ENCODE measurements at places on chromosomes 6 and 20.

GRCh38 chr6:45741437-45742171, 274.1 kb downstream of the CLIC5 start:
- no peak for DNase-seq

GRCh38 chr6:44531442-44532015, 144.0 kb downstream of the CDC5L start:
- DNase-seq: no peak

GRCh38 chr6:15937602-15938001, 191.3 kb upstream of the MYLIP start:
- DNase-seq: no peak

DNA sequence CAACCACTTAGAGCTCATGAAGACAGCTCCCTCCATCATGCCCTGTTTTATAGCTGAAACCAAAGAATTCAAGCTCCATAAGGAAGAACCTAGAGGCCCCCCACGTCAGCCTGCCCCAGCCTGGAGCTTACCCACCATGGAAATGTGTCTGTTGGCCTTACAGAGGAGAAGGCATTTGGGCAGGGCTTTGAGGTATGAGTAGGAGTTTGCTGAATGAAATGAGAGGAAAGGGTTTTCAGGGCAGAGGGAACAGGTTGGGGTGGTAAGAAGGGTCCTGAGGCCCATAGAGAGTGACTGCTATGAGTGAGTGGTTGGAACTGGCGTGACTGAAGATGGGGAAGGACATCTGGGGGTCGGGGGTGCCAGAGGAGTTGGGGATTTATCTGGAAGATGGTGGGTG, 12.7 kb upstream of the GATA5 start:
- DNase-seq: no peak

DNA sequence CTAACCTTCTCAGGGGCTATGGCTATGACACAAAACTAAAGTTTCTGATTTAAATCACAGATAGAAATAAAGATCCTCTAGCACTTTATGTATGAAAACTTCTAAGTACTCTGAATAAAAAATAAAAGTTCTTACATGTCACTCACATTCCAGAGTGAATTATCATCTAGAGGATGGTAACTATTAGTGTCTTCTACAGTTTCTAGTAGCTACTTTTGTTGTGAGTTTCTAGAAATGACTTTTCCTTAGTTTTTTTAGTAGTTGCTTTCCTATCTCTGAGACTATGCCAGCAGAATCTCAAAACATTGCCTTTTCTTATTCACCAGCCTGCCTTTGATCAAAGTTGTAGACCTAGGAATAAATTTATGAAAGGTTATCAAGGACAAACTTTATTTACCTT, 10.1 kb downstream of the ZNF318 start:
- DNase-seq: no peak

DNA sequence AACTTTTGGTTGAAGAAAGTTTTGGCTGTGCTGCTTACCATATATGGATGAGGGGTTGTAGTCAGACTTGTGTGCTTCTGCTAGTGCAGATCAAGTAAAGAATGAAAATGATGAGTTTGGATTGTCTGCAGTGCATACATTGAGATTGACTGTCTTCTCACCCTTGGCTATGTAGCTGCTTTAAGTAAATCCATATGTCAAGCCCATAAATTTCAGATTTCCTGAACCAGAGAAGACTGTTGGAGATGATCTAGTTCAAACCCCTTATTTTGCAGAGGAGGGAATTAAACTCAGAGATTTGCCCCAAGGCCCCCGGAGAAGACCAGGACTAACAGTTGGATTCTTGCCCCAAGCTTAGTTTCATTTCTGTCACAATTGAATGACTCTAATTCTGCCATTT, 67.2 kb downstream of the PKIB start:
- DNase-seq: no peak

DNA sequence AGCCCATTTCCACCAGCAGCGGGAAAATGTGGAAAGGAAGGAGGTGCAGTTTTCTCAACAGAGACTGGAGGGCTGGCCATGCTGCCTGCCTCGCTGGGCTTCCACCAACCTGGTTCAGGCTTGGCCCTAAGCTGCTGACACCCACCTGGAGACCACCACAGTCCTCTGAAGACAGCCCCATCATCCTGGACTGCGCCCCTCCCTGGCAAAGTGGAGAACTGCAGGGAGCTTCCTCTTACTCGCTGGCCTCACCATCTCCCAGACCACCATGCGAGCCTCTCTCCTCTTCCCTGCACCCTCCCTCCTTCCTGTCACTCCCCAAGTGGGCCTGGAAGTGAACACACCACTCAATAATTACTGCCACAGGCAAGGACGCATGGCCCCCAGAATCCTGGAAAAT, 71.5 kb downstream of the PSMG4 start:
- no peak for DNase-seq

- no peak for DNase-seq
Observed at GRCh38 chr6:36847152-36847551, 7.9 kb upstream of the CPNE5 start.

GRCh38 chr20:63082939-63083735, 76.4 kb upstream of the BHLHE23 start:
- DNase-seq: no peak

Data from NCI-H2029 (cell line).